ENCODE measurements at places on chromosomes 16 and 17.
A peak's percentile ranks its signal among the peaks of the same experiment; 100 is the strongest.

- DNase-seq, result no peak
Observed at GRCh38 chr17:39082482-39082881, 69.0 kb downstream of the PLXDC1 start.

DNA sequence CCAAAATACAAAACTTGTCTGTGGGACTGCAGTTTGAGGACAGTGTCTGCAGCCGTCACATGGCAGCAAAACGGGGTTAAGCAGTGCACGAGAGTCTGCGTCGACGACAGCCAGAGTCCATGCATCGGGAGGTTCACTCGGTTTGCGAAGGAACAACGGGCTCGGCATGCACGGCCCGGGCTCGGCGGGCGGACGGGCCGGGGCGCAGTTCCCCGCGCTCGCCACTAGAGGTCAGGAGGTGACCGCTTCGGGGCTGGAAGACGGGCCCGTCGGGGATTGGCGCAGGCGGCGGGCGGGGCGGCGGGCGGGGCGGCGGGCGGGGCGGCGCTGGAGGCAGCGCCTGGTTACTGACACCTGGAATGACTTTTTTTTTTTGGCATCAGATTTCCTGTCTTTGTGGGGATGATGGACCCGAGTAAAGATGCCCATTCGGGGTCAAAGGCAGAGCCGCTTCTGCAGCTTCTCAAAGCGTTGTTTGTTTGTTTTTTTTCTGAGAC, 6.5 kb downstream of the SCGB1C2 start:
- peak; percentile 69 for DNase-seq

GRCh38 chr17:46167826-46168569, 25.2 kb downstream of the KANSL1 start:
- no peak for DNase-seq

GRCh38 chr17:27754549-27754948, 45.8 kb downstream of the NOS2 start:
- no peak for DNase-seq

- DNase-seq, result no peak
Observed at GRCh38 chr17:2025622-2026309, 632 bp upstream of the RTN4RL1 start.

- no peak for DNase-seq
Observed at GRCh38 chr17:2892305-2892971, 96.2 kb downstream of the RAP1GAP2 start.

DNA sequence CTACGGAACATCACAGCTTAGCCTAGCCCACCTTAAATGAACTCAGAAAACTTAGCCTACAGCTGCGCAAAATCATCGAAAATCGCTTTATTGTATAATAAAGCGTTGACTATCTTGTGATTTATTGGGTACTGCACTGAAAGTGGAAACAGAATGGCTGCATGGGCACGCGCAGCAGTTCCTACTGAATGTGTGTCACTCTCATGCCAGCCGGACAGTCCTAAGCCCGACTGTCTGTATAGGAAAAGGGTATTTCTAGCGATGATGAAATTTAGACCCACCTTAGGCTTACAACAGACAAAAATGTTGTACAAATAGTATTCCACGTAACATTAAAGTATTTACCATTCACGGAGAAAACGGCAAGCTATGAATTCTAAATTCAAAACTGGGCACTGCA, 9.3 kb downstream of the FBXO31 start:
- DNase-seq, result no peak

DNA sequence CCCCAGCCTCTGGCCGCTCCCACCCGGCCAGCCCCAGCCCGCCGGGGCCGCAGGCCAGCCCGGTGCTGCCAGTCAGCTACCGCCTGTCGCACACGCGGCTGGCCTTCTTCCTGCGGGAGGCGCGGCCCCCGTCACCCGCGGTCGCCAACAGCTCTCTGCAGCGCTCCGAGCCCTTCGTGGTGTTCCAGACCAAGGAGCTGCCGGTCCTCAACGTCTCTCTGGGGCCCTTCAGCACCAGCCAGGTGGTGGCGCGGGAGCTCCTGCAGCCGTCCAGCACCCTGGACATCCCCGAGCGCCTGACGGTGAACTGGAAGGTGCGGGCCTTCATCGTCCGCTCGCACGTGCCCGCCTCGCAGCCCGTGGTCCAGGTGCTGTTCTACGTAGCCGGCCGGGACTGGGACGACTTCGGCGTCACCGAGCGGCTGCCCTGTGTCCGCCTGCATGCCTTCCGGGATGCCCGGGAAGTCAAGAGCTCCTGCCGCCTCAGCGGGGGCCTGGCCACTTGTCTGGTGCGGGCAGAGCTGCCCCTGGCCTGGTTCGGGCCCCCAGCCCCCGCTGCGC, 46.8 kb downstream of the TMEM132E start:
- no peak for DNase-seq

DNA sequence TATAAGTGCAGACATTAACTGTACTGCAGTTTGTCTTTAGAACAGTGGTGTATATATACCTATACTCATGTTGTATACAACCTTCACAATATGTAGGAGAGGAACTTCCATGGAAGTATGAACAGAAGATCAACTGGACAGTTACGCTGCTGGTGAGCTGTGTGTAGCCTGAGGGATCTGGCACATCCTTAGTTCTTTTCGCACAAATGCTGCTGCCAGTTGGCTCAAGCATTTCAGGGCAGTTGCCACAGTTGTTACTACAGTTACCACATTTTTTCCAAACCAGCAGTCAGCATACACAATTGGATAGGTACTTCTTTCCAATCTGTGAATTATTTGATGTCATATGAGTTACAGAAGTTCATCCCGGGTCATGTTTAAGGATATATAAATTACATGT, 539.6 kb upstream of the HSBP1 start:
- DNase-seq, result no peak

GRCh38 chr16:55357241-55357640, 33.2 kb downstream of the IRX6 start:
- no peak for DNase-seq

GRCh38 chr17:48561884-48562810, 16.0 kb downstream of the HOXB4 start:
- no peak for DNase-seq

DNA sequence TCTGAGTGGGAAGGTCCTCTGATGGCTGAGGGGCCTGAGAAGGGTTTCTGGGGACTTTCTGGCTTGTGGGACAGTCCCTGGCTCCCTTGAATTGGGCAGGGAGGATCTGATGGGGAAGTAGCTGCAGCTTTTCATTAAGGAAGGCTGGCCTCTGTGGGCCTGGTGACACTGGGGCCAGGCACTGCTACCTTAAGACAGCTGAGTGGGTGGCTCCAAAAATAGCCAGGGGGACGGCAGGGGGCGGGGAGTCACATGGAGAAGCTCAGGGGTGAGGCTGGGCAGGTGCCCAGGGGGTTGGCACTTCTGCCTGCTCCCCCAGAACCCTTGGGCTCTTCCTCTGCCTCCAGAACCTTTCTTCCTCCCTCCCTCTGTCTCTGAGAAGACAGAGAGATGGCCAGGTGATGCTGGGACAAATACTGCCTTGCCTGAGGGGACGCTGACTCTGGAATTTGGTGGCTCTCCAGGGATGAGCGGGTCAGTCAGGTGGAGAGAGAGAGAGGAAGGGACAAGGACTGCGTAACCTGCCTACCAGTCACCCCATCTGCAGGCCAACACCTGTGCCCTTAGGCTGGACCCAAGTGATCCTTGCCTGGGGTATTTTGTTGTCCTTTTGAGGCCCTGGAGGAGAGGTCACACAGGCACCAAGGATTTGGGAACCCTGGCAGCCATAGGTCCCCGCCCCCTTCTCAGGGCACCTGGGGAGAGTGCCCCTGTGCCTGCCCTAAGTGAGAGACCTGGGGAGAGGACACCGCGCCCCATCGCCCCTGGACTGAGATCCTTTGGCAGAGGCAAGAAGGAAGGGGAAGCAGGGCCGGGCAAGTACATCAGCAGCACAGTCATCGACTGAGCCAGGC, 1.7 kb upstream of the SGCA start:
- no peak for DNase-seq

DNA sequence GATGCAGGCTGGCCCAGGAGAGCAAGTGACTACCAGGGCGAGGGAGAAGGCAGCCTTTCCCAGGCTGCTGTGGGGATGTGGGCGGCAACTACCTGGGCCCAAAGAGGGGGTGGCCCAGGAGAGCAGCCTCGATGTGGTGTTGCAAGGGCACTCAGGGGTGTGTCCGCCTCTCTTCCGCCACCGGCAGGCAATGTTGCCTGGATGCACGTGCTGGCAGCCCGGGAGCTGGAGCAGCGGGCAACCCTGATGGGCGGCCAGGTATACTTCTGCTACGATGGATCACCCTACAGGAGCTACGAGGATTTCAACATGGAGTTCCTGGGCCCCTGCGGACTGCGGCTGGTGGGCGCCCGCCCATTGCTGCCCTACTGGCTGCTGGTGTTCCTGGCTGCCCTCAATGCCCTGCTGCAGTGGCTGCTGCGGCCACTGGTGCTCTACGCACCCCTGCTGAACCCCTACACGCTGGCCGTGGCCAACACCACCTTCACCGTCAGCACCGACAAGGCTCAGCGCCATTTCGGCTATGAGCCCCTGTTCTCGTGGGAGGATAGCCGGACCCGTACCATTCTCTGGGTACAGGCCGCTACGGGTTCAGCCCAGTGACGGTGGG, 2.7 kb downstream of the HSD3B7 start:
- DNase-seq, result no peak

GRCh38 chr17:6254036-6254435, 180.9 kb downstream of the AIPL1 start:
- DNase-seq, result no peak

DNA sequence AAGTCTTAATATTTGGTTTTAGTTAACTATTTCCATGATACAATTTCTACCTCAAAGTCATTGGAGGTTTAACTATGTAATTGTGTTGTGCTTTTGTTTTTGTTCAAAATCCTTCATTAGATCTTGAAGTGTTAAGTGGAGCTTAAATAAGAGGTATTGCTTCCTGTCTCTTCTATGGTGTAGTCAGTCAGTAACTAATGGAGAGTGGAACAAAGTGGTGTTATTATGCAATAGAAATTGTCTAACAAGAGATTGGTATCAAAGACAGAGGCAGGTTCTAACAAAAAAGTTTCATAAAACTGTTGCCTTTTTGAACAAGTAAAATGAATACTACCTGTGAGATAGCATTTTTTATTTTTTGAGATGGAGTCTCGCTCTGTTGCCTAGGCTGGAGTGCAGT, 45.2 kb downstream of the GRB7 start:
- DNase-seq, result no peak

DNA sequence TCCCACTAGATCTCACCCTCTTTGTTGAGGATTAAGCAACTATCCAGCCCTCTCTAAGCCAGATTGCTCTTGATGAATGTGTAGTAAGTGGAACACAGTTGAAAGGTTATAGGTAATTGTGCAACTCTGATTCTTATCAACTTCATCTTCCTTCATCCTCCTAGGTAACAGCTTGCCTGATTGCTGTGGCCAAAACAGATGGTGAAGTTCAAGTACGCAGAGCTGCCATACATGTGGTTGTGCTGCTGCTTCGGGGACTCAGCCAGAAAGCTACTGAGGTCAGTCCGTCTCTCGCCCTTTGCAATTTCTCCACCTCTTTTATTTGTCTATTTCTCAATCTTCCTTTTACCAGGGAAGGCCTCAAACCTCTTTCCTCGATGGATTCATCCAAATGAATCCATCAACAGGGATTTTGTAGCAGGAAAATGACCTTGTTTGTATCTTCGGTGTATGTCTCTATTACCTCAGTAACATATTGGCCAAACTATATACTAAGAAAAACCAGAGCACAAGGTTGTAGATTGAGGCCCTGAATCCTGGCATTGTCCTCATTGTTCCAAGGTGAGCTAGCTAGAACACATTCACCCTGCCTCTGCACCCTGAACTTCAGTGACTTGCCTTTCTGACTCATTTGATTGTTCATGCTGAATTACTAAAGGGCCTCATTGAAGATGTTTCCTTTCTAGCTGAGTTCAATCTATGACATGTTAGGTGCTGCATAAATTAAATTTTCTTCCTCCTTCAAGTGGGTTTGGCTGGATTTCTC, 65.1 kb upstream of the HAS3 start:
- no peak for DNase-seq

DNA sequence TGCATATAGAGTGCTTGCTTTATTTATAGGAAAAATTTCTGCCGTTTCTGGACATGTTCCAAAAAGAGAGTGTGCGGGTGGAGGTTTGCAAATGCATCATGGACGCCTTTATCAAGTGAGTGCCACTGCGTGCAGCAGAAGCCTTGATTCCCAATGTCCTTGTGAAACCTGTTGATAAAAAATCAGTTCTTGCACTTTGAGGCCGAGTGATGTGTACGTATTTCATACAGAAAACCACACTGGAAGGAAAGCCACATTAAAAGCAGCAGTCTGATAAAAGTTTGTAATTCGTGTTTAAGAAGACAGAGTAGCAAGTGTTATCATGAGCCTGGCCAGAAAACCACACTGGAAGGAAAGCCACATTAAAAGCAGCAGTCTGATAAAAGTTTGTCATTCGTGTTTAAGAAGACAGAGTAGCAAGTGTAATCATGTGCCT, 78.0 kb downstream of the KNOP1 start:
- no peak for DNase-seq

- no peak for DNase-seq
Observed at GRCh38 chr17:20068445-20068844, 59.3 kb downstream of the SPECC1 start.

DNA sequence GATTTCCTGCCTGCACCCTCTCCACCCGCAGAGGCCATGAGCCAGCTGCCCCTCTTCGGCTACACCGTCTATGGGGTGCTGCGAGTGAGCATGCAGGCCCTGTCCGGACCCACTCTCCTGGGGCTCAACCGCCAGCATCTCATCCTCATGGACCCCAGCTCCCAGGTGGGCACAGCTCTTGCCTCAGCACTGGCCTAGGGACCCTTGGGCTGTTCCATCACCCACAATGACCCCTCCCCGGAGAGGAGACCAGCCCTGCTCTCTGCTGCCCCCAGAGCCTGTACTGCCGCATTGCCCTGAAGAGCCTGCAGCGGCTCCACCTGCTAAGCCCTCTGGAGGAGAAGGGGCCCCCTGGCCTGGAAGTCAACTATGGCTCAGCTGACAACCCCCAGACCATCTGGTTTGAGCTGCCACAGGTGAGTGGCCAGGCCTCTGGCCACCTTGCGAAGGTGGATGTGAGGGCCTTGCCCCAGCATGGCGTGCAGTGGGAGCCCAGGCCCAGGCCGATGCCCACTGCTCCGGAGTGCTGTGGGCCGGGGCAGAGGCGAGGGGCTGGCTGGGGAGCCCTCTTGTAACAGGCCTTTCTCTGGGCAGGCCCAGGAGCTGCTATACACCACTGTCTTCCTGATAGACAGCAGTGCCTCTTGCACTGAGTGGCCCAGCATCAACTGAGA, 7.3 kb upstream of the SMIM5 start:
- DNase-seq, result no peak

DNA sequence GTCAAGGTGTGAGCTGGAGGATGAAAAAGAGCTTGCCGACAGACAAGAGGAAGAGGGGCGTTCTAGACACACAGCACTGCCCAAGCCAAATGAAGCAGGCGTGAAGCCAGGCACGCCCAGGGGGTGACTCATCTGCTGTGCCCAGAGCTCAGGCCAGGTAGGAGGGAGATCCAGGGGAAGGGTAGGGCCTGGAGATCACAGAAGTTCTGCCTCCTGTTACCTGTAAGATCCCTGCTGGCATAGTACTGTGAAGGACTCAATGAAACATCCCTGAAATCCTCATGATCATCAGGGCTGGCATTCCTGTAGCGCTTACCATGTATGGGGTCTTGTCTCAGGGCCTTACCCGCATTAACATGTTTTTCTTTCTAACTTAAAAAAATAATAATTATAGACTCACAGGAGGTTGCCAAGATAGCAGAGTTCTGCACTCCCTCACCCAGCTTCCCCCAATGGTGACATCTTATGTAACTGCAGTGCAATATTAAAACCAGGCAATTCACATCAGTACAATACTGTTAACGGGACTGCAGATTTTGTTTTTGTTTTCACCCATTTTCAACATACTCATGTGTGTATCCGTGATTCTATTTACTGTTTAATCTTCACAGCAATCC, 158.6 kb downstream of the XYLT1 start:
- DNase-seq, result no peak
